ENCODE measurements at places on chromosomes 6 and 20.

DNA sequence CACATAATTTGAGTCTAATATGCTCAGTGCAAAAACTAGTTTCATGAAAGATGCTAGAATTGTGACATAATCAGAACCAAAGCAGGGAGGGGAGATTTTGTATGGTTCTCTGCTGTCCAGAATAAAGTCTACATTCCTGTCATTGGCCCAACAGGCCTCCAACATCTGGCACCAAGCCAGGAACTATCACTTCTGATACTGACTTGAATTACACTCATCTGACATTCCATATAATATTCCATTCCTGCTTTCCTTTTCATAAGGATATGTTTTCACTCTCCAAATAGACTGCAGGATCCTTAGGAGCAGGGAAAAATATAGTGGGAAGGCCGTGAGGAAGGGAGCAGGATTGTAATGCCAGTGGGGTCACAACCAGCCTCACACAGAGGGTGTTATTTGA is 84.6 kb upstream of the BTN3A2 start:
- no peak for DNase-seq

- no peak for DNase-seq
Observed at GRCh38 chr20:63080811-63081210, 74.0 kb upstream of the BHLHE23 start.

DNA sequence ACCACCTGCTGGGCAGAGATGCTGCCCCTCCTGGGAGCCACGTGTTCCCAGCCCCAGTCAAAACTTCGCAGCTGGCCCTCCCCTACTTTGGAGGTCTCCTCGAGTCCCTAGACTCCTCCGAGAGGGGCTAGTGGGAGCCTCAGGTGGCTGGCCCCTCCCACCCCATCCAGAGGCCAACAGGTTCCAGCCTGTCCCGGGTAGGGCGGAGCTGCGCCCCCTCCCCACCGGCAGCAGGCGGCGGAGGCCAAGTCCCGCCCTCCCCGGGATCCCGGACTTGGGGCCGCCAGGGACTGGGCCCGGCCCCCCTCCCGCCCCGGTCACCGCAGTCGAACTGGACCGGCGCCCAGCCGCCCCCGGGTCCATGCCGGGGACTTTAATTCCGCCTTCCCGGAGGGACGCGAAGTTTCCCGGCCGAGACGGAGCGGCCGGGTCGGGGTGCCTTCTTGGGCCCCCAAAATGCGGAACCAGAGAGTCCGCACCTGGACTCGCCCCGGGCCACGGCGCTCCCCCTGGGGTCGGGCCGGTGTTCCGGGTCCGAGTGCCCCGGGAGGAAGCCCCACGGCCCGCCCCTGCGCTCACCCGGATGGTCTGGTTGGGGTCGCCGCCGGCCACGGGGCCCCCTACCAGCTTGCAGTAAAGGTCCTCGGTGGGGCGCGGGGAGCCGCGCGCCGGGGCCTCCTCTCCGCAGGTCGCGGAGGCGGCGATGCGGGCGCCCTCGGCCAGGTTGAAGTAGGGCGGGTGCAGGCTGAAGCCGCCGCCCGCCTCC is 559 bp downstream of the LAMA5 start:
- no peak for DNase-seq

GRCh38 chr20:41618807-41619311 is 682 bp upstream of the CHD6 start:
- DNase-seq, result no peak
